ENCODE measurements at places on chromosomes 12 and 14.

GRCh38 chr14:35155962-35156361, 33.6 kb downstream of the PRORP start:
- DNase-seq, result no peak

- no peak for DNase-seq
These were observed 14.5 kb downstream of the CCDC198 start for GRCh38 chr14:57479197-57479596.

DNA sequence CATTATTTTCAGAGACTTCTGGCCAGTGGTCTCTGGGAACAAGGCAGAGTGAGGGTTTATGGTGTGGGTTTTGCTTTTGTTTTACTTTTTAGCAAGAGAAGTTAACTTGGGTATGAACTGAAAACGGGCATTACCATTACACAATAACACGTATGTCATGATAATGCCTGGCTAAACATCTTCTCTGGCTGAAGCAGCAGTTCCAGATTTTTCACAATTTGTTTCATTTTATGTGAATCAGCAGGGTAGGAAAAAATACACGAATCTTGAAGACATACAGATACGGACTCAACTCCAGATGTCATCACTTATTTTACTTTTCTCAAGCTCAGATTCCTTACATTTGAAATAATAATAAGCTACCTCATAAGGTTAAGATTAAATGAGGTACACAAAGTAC, 2.5 kb upstream of the PCNX4 start:
- DNase-seq, result no peak

DNA sequence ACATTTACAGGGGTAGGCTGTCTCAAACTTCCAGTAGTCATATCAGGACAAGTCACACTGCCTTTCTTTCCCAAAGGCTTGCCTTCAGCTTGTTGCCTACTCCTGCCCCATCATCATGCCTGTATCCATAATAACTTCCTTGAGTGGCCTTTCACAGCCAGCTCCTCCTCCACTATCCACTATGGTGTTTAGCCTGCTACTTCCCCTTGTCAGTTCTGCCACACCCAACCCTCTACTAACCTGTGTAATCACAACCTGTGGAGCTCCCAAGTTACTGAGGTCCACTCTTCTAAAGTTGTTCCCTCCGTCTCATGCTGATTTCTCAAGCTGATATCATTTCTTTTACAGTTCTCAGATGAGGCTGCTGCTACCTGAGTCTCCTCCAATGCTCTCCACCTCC, 159.9 kb downstream of the BMP4 start:
- no peak for DNase-seq

- no peak for DNase-seq
These were observed 4.6 kb downstream of the SALL2 start for GRCh38 chr14:21521501-21521900.

DNA sequence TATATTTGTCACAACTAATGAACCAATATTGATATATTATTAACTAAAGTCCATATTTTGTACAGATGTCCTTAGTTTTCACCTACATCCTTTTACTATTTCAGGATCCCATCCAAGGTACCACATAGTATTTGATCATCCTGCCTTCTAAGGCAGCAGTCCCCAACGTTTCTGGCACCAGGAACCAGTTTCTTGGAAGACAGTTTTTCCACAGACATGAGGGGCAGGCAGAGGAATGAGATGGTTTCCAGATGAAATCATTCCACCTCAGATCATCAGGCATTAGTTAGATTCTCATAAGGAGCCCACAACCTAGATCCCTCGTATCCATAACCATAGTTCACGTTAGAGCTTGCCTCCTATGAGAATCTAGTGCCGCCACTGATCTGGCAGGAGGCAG, 82.8 kb upstream of the BCL2L14 start:
- no peak for DNase-seq

- DNase-seq, result peak; percentile 41
These were observed 90.6 kb downstream of the PAPOLA start for GRCh38 chr14:96592591-96593386.

- no peak for DNase-seq
These were observed 59.8 kb downstream of the PLEKHG3 start for GRCh38 chr14:64763801-64764621.

- DNase-seq, result no peak
These were observed 16.6 kb downstream of the MGP start for GRCh38 chr12:14868916-14869506.

DNA sequence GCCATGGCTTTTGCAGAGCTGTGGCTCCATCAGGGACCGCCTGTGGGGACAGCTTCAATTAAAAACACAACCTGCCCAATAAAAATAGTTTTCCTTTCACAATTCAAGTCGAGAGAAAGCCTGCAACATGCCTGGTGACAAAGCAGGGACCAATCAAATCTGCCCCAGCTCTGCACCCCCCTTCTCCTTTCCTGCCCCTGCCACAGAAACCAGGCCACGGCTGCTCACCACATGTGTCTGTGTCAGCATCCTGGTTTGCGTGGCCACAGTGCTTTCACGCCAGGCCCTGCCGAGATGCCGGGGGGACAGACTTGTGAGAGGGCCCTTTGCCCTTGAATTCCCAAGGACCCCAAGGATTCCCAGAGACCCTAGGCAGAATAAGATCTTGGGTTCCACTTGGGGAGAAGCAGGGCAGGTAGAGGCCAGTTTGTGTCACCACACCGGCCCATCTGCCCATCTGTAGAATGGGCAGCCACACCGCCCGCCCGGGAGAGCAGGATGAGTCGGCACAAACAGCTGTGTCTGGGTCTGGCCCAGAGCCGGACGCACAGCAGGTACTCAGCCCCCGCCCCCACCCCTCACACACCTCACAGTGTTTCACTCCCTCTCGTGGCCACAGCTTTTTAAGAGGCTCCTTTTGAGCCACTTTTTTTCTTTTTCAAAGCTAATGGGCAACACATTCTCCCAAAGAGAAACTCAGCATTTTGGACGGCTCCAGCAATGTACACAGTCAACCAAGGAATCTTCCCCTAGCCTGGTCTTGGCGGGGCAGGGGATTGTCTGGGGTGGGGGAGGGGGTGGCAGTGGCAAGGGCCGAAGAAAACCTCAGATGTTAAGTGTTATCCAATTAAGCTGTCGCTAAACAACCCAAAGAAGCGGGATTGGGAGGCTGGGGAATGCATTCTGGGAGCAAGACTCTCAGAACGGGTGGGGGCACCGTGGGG, 41.5 kb downstream of the BCL11B start:
- DNase-seq, result peak; percentile 72

GRCh38 chr12:89058402-89058801, 293.9 kb downstream of the DUSP6 start:
- no peak for DNase-seq

- no peak for DNase-seq
These were observed 165.2 kb downstream of the TSPAN9 start for GRCh38 chr12:3242199-3242863.

DNA sequence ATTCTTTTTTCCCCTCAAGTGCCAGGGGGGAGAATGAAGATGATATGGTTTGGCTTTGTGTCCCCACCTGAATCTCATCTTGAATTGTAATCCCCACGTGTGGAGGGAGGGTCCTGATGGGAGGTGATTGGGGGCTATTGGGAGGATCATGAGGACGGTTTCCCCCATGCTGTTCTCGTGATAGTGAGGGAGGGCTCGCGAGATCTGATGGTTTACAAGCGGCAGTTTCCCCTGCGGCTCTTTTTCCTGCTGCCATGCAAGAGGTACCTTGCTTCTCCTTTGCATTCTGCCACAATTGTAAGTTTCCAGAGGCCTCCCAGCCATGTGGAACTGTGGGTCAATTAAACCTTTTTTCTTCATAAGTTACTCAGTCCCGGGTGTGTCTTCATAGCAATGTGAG, 173.7 kb downstream of the CAND1 start:
- no peak for DNase-seq

- peak; percentile 8 for DNase-seq
These were observed 28.6 kb downstream of the BAZ2A start for GRCh38 chr12:56601503-56601902.

DNA sequence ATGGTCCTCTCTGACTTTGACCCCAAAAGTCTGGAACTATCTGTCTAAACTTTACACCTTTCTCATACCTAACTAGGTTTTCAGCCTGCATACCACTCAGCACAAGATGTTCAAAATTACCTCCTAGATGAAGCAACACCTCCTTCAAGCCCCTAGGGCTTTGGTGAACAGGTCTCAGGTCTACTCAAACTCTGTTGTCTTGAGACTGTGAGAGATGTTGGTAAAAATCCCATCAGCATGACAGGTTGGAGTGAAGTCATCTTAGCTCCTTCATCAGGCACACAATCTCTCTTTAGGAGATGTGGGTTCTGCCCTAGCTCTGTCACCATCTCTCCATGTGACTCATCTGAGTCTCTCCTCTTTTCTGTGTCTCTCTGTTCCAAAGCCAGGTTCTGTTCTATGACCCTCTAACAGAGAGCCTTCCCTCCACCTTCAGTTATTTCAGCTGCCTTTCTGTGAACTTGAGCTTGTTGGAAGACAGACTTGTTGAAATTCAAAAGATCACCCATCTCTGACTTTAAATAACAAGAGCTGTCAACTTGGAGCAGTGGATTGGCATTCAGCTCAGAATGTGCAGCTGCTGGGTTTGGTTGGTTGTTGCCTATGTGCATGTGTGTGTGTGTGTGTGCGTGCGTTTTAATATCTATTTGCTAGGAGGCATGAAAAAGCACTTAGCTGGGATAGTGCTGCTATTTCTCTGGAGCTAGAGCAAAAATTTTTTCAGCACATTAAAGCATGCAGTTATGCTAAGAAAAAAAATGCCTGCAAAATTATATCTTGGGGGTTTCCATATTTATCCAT, 130.7 kb downstream of the CRACR2A start:
- DNase-seq, result no peak

DNA sequence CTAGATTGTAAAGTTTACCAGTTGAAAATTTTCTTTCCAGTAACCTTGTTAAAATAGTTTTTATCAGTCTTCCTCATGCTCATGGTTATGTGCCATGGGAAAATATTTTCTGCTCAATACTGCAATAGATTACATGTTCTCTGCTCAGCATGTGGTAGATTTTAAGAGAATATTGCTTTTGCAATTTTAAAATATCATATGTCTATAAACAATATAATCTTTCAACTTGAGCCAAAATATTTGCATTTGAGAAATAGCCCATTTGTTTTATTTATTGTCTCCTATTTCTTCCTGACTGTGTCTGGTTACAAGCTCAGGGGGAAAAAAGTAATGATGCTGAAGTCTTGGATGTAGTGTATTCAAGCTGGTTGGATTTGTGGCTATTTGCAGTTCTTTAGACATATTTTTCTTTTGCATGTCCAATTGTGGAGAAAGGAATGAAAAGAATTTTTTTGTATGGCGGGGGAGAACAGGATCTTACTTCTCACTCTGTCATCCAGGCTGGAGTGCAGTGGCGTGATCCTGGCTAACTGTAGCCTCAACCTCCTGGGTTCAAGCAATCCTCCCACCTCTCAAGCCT, 342.6 kb upstream of the NAV3 start:
- no peak for DNase-seq

GRCh38 chr14:20999591-20999990, 498 bp downstream of the SLC39A2 start:
- DNase-seq, result no peak

DNA sequence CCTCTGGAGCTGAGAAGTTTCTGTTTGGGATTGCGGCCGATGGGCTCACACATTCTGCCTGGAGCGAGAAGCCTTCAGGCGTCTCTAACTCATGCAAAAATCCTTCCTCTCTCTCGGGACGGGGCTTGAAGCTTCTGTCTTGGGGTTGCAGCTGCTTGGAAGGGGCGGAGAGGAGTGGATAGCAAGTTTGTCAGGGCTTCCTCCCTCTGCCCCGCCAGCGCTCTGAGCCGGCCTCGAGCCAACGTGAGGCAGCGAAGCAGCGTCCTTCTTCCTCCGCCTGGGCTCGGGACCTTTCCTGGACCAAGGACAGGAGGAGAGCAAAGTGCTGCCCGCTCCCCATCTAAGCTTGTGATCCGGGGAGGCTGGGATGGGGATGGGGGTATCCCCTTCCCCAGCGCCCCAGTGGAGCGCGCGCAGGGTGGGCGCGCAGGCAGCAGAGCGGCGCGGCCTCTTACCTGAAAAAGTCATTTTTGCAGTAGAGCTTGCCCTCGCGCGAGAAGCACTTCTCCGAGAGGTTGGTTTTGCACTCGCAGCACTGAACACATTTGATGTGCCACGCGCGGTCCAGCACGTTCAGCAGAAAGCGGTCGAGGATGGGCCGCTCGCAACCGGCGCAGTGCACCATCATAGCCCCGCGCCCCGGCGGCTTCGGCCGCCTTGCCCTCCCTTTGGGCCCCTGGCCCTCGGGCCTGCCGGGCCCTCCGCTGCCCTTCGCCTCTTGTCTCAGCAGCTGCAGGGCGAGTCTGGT, 626 bp downstream of the LHX5 start:
- DNase-seq, result no peak

GRCh38 chr12:24478254-24478653, 470.6 kb downstream of the BCAT1 start:
- DNase-seq, result no peak

- no peak for DNase-seq
These were observed at the start of gene TPH2 for GRCh38 chr12:71938728-71939385. TSS of gene TPH2 (plus strand) at chr12:71938845. CDS start at chr12:71938987, 142 bp downstream.

Measured in activated gamma-delta T cell treated with anti-CD3 and anti-CD28 coated beads, Interleukin-2, amount 50 U/mL, for 16 hours (primary cell).